Panc1 (cell line): ENCODE measurements at places on chromosomes 1 and 21.
A peak's percentile ranks its signal among the peaks of the same experiment; 100 is the strongest.

DNA sequence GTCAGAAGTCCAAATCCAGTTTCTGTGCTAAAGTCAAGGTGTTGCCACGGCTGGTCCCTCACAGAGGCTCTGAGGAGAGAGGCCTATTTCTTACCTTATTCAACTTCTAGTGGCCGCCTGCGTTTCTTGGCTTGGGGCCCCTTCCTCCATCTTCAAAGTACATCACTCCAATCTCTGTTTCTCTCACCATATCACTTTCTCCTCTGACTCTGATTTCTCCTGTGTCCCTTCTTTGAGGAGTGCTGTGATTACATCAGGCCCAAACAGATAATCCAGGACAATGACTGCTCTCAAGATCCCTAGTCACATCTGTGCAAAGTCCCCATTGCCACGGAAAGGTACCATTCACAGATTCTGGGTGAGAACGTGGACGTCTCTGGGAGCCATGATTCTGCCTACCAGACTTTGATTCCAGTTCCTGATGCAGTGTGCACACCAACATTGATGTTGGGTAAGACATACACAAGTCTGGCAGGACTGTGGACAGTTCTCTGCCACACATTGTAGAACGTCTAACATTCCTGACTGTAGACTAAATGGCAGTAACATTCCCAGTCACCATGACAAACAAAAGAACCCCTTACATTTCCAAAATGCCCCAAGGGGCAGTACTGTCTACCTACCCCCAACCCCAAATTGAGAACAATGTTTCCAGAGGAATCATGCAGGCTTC, 43.0 kb upstream of the ITPKB start:
- DNase-seq = no peak

DNA sequence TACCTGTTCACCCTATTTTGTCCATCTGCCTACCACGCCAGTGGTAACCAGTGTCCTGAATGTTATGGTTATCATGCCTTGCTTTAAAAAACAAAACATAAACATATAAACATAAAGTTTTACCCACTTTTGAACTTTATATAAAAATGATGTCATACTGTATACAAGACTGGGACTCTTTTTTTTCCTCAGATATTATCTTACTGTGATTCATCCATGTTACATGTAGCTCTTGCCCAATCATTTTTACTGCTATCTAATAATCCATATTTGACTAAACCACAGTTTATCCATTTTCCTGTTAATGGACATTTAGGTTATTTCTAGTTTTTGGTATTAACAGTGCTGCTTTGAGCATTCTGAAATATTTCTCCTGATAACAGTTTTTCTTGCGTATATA, 78.8 kb downstream of the GPR161 start:
- no peak for DNase-seq

- no peak for DNase-seq
Measured at GRCh38 chr1:19374083-19374801, 62.1 kb downstream of the SLC66A1 start.

DNA sequence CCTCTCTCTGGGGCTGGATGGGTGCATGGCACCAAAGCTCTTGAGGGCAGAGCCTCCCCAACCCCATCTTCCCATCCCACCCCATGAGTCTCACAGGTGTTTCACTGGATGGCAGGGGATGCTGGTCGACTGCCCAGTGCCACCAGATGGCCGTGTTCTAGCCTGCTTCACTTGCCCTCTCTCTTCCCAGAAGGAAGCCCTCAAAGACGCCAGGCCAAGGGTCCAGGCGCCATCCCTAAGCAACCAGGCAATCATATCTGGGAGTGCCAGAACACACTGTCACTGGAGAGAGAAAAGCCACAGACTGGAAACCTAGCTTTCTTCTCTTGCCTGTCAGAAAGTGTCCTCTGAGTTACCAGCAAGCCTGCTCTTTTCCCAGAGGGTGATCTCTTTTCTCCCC, 26.7 kb downstream of the PIGM start:
- no peak for DNase-seq

DNA sequence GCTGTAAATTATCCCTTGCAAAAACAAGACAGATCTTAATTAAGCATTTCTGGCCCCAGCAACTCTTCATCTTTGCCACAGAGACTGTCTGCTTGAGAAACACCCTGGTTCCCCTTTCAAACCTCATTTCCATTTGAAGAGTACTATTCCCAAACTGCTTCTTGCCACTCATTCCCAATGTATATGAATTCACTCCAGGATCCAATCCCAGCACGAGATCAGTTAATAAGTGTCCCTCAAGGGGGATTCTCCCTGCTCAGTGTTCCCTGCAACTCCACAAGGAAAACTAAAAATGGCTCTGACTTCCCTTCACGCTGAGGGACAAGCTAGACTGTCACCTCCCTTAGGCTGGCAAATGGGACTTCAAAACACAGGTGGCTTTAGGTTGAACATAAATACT, 173.2 kb downstream of the SIPA1L2 start:
- no peak for DNase-seq

- no peak for DNase-seq
Measured at GRCh38 chr1:95520390-95520789, 286.4 kb downstream of the RWDD3 start.

- DNase-seq = no peak
Measured at GRCh38 chr1:24918995-24919605, 11.0 kb downstream of the RUNX3 start.

- DNase-seq = no peak
Measured at GRCh38 chr1:30444850-30445249, 278.5 kb downstream of the MATN1 start.

DNA sequence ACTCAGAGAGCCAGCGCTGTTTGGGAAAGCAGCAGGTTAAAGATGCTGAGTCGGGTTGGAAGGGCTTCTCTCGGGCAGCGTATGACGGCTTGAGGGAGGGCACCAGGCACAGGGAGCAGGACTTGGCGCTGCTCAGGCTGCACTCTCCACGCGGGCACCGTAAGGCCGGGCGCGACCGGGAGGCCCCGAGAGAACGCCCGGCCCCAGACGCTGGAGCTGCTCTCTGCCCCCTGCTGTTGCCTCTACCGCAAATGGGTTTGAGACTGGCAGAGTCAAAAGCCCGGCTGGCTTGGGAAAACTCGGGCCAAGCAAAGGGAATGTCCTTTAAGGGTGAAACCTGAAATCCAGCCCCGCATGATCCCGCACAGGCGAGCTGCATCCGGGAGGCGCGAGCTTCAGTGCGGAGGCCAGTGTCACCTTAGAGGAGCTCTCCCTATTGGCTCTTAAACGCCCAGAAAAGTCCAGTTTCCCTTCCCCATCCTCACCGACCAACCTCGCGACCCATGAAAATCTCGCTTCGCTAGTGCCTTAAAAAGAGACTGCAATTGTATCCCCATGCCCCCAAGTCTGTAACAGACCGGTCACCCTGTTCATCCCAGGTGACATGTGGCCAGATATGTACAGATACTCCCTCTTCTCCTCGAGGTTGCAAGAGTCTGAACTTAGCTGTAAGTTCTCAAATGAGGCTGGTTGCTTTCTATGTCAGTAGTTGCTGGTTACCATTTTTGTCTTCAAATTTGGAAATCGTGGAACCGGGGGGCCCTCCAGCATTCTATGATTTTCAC, 1.1 kb downstream of the PRRX1 start:
- DNase-seq = no peak

- DNase-seq = no peak
Measured at GRCh38 chr1:237250055-237250454, 208.1 kb downstream of the RYR2 start.

DNA sequence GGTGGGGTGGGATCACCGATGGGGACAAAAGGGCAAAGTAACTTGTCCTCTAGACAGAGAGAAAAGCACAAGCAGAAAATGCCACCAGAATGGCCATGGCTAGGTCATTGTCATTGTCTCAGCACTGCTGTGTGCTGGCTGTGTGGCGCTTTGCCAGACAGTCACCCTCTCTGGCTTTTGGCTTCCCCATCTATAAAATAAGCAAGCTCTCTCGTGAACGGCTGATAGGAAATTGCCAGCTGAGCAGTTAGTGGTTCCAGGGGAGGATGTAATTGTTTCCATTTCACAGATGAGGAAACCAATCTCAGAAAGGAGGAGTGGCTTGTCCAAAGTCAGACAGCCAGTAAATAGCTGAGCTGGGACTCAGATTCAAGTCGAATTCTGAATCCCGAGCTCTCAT, 32.5 kb downstream of the PADI2 start:
- DNase-seq = no peak

GRCh38 chr1:99850459-99851291, 514 bp downstream of the AGL start:
- no peak for DNase-seq

- DNase-seq = no peak
Measured at GRCh38 chr21:36780861-36781260, 81.9 kb downstream of the SIM2 start.

DNA sequence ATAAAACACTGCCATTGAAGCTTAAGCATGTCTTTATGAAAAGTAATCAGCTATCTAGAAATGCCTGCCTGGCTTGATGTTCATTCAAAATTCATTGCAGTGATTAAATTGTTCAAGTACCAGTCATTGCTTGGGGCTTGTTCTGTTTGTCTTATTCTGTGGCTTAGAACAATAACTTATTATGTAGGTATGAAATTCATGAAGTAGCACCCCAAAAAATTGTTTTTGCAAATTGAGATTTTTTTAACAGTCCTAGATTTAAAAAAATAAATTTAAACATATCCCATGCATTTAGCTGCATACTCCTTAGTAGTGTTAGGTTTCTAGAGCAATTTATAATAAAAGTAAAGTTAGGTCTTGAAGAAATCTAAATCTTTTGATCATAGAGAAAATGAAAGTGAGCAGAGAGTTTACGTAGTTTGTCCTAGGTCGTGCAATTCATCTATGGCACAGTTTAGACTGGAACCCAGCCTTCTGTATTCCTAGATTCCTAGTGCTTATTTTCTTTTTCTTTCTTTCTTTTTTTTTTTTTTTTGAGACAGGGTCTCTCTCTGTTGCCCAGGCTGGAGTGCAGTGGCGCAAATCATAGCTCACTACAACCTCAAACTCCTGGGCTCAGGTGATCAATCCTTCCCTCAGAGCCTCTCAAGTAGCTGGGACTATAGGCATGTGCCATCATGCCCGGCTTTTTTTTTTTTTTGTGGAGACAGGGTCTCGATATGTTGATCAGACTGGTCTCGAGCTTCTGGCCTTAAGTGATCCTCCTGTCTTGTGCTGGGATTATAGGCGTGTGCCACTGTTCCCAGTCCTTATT, 9.3 kb downstream of the MIER1 start:
- DNase-seq = no peak

- DNase-seq = no peak
Measured at GRCh38 chr1:60245324-60245723, 171.8 kb upstream of the C1orf87 start.

GRCh38 chr1:112957133-112957812, 1.3 kb upstream of the SLC16A1 start:
- DNase-seq = peak; percentile 36

DNA sequence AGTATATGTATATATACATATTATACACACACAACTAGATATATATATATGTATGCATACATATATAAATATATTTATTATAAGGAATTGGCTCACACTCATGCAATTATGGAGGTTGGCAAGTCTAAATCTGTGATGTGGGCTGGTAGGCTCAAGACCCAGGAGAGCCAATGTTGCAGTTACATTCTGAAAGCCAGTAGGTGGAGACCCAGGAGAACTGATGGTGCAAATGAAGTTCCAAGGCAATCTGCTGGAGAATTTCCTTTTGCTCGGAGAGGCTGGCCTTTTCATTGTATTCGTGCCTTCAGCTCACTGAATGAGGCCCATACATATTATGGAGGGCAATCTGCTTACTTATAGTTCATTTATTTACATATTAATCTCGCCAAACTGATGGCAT, 9.4 kb downstream of the IVL start:
- no peak for DNase-seq

GRCh38 chr1:209597499-209597898, 14.0 kb downstream of the CAMK1G start:
- DNase-seq = no peak

GRCh38 chr1:169465281-169465680, 20.5 kb downstream of the SLC19A2 start:
- no peak for DNase-seq

DNA sequence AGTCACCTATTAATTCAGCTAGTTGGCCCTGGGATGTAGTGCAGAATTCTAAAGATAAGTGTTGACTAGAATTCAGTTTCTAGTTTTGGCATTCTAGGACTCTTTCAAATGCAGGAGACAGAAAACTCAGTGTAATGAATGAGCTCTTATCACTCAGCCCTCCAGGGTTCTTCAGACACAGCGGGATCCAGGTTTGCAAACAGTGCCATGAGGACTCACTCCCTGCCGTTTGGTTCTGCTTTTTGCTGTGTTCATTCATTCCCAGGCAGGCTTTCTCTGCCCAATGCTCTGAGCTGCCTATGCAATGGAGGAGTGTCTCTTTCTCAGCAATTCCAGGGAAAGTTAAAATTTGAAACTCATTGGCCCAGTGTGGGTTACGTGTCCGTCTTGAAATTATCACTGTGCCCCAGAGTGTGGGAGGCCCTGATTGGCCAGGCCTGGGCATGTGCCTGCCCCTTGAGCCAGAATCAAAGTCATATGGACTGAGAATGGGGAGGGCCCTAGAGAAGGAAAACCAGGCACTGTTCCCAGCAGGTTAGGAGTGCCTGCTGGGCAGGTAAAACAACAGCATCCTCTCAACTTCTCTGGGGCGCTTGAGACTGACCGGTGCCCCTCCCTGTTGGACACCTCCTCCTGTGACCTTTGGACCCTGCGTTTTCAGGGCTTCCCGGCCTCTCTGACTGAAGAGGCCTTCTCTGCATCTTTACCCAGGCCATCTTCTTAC, 43.4 kb downstream of the TMEM51 start:
- DNase-seq = no peak

GRCh38 chr1:242245255-242245654, 246.4 kb upstream of the MAP1LC3C start:
- no peak for DNase-seq

GRCh38 chr21:17467392-17467791, 45.5 kb upstream of the CXADR start:
- DNase-seq = no peak

DNA sequence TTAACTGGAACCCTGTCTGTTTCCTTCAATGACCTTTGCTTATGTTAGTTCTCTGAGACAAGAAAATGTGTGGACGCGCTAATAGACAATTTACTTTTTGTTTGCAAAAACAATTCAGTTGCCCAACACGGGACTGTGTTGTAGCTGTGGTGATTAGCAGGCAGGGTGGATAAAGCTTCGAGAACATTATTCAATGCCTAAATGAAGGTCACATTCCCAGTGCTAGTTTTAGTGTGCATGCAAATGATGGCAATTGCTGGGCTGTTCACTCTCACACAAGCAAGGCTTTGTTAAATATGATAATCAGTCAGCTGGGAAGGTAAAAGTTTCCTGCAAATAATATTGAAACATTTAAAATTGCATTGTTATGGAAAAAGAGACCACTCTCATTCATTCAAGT, 188.4 kb downstream of the BACH1 start:
- no peak for DNase-seq
